ENCODE measurements at places on chromosomes 7 and 10.

- DNase-seq: no peak
Observed at GRCh38 chr7:83610649-83611304, 38.2 kb downstream of the SEMA3E start.

- DNase-seq: no peak
Observed at GRCh38 chr10:114479836-114480235, 75.5 kb upstream of the AFAP1L2 start.

- DNase-seq: no peak
Observed at GRCh38 chr10:131088619-131089018, 222.9 kb downstream of the TCERG1L start.

GRCh38 chr7:133625046-133625445 lies 372.2 kb downstream of the EXOC4 start:
- no peak for DNase-seq

DNA sequence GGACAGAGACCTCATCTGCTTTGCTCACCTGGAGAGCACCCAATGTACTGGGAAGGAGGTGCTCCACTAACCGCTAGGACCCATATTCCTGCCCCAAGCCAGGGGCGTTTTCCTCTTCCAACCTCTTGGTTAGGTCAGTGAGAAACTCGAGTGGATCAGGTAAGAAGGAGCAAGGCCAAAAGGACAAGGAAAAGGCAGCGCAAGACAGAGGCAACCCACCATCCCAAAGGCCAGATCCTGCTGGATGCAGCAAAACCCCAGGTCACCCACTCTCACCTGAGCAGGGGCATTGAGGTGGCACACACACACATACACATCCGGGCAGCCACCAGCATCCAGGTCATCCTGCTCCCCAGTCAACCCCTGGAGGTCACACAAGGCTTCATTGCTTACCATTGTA lies 105.1 kb downstream of the GRID1 start:
- no peak for DNase-seq

DNA sequence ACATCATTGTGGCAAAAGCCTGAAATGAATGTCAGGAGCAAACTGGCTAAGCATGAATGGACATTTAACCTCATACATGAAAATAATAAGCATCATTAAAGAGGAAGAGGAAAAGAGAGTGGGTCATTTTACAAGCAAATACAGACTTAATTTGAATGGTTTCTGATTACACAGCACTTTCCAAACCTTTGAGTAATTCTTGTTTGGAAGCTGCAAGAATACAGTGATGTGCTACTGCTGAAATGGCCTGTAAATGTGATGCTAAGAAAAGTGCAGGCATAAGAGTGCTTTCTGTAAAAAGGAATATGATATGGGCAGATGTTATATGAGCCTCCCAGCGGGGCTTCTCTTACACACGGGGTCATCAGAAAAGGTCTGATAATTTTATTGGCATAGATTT lies 30.2 kb downstream of the TAS2R16 start:
- no peak for DNase-seq

- no peak for DNase-seq
Observed at GRCh38 chr7:23759671-23760391, 49.8 kb downstream of the STK31 start.

DNA sequence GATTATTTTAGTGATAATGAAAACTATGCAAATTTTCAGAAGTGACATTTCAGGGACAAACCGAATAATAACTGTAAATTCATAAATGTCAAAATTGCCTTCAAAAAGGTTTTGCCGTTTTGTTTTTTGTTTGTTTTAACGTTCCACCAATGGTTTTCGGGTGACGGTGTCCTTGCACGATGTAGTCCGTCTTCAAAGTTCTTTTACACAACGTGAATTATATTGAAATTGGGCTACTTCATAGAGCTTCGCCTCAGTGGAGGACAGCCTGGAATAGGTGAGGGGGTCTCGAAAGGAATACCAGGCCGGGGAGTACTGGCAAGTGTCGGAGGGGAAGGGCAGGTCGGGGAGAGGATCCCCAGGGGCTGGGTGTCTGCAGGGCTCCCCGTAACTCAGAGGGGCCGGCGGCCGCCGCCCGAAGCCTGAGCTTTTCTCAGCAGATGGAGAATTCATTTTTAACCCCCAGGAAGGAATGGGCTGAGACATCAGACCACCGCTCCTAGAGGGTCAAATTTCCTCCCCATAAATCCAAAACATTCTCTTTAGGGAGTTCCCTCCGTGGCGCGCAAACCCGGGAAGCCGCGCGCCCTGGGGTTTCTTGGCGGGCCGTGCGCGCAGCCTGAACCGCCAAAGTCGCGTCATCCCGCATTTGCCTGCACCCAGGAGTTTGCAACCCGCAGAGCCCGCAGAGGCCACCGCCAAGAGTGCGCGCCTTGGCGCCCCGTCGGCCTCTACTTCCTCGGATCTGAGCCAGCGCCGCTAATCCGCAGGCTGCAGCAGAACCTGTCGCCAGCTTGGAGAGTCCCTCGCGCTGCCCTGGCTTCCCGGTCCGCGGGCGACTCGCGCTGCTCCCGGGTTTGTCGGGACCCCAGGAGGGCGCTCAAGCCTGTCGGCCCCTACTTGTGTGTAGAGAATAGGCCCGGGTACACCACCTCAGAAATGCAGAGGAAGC lies 17.3 kb upstream of the EVX1 start:
- no peak for DNase-seq

DNA sequence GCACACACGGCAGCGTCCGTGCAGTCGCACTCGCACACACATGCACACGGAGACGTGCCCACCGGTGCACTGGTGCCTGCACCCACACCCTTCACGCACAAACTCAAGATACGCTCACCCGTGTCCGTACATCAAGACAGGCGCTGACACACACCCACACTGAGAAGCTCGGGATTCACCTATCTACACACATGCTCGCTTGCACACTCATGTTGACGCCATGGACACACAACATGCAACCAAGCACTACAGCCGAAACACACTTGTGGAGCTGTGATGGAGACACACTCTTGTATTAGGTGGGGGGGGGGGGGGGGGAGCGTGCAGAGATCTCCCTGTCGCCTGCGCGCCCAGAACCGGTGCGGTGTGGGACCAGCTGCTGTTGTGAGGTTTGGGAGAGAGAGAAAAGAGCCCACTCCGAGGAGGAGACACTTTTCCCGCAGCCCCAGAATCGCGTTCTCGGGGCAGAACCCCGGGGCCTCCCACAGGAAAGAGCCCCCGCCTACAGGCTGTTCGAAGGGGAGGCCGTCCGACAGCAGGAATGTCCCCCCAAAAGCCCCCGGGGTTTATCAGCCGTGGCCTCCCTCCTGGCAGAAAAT lies 605 bp upstream of the NFKB2 start:
- peak; percentile 56 for DNase-seq

DNA sequence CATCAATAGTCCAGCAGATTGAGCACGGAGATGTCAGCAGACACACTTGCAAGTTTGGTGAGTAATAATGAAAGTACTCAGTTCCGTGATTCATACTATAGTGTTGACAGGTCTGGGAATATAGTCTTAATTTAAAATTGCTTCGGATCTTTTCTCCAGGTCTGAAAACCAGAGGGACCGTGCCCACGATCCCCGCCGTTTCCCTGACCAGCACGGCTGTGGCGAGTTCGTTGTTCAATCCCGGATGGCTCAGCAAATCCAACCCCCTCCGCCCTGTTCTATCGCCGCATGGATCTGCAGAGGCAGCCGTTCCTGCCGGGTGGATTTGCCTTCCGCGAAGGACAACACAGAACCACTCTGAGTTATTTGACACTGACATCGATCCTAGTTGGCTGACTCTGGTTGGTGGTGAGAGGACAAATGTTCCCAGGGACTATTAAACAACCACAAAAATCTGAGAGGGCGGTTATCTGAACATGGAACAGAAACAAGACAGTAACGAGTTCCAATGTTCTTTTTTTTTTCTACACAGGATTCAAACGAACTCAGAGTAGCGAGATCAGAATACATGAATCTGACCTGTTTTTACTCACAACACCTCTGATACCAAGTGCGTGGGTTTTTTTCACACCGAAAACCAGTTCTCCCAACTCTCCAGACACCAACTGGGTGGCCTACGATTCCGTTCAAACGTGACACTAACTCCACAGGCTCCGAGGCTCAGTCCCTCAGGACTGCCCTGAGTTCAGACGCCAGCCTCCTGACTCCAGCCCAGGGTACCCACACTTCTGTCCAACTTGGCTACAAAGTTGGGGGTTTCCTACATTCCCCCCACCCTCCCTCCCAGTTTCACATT lies 52.7 kb downstream of the RBM17 start:
- DNase-seq: peak; percentile 80

DNA sequence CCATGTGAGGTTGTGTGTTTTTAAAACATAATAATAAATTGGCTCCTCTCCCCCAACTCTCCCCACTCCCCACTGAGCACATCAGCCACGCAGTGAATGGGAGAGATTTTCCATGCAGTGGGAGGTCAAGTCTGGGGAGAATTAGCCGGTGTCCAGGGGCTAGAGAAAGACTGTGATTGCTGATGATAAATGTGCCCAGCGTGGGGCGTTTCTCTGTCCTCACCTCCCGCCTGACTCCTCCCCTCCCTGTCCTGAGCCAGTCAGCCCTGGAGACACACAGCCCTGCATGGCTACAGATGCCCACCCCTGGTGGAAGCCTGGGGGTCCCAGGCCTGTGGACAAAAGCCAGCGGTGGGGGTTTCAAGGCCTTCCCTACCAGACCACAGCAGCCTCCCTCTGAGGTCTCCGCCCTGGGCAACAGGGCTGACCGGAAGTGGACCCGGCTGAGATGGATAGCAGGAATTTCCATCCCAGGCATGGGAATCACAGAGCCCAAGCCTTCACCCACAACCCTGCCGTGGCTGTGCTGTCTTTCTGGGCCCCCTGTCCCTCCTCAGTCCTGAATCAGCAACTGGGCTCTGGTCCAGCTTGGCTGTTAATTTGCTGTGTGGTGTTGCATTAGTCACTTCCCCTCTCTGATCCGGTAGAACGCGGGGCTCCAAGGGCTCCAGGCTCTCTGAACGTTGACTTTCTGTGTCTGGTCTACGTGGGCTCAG lies 46.8 kb upstream of the SLC29A3 start:
- DNase-seq: no peak

- DNase-seq: no peak
Observed at GRCh38 chr7:20194343-20194995, 22.7 kb downstream of the MACC1 start.

DNA sequence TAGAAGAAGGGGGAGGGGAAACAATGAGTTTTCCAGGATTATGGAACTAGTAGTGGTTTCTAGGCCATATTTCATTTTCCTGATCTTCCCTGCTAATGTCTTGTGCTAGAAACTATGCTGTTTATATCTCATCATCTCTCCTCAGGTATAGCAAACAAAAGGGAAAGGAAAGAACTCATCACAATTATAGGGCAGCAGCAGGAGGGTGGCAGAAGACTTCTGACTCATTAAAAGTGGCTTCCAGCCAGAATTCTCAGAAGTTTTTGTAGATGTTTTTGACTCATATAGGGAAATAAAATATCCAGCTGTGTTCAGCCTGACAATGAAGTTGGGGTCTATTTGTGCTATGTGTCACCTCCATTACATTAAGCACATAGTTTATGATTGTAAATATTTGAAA lies 6.5 kb downstream of the AHR start:
- no peak for DNase-seq

GRCh38 chr7:17985473-17986239 lies 42.0 kb downstream of the PRPS1L1 start:
- no peak for DNase-seq

- no peak for DNase-seq
Observed at GRCh38 chr7:130279906-130280305, 13.1 kb upstream of the CPA4 start.

- no peak for DNase-seq
Observed at GRCh38 chr7:2224934-2225333, 7.8 kb downstream of the MAD1L1 start.

DNA sequence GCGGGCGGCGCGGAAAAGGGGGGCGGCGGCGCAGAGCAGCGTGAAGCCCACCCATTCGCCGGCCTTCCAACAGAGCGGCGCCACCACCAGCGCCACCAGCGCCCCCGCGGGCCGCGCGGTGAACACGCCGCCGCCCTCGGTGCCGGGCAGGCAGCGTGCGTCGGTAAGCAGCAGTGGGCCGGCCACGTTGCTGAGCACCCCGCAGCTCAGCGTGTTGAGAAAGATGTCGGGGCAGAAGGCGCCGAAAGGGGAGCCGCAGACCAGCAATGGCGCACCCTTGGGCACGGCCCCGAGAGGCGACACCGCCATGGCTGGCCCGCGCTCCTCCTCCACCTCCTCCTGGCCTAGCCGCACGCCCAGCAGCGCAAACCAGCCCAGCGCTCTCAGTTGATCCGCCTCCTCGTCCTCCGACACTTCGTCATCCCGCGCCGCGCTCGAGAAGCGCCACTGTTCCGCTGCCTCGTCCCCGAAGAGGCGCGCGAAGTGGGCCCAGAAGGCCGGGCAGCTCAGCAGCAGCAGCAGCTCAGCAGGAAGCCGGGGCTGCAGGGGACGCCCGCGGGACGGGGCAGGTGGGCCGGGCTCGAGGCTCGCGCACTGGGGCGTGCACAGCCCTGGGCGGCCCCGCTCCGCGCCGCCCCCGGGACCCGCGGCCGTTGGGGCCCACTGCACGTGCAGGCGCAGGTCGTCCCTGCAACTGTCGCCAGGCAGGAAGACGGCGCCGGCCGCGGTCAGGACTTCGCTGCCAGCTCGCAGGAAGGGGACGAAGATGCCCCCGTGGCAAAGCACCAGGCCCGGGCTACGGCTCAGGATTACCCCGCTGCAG lies 623 bp downstream of the TYSND1 start:
- peak; percentile 88 for DNase-seq

DNA sequence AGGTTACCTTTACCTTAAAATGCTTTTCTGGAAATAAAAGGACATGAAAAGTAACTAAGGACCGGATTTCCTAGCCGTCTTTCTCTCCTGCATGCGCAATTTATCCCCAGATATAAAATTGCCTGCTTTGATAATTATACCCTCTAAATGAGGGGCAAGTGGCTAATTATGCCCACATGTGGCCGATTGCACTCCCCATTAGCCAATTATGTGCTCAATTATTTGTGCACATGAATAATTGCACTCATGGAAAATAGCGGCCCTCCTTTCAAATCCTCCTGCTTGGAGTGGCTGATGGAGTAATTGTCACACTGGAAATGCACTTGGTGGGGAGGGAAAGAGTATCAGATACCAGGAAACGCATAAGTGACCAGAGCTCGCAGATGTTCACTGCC lies 66.4 kb upstream of the ATRNL1 start:
- no peak for DNase-seq

- no peak for DNase-seq
Observed at GRCh38 chr10:22344781-22345300, 455 bp upstream of the SPAG6 start.

DNA sequence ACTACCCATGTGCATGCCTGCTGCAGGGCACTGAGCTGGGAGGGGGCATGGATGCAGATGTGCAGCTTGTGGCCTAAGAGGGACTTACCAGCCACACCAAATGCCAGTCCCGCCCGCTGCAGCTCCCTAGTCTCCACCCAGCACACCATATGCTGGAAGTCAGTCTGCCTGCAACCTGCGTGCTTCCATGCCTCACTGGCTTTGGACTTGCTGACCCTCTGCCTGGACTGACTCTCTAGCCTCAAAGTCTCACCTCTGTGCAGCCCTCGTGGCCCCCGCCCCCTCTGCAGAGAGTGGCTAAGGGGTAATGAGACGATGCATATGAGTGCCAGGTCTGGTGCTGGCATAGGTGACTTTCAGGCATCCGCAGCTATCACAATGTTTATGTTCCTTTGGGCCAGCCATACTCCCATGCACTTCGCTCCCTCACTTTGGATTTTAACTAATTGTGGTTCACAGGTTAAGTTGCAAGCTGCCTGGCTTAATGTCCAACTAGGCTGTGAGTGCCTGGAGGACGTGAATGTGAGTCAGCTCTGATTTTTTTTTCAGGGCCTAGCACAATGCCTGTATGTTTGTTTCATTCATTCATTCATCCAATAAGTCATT lies 21.7 kb downstream of the TRIM8 start:
- DNase-seq: no peak

GRCh38 chr10:60410970-60411369 lies 21.3 kb upstream of the ANK3 start:
- DNase-seq: no peak

- no peak for DNase-seq
Observed at GRCh38 chr10:112779025-112779770, 170.8 kb upstream of the TCF7L2 start.
